ENCODE measurements at places on chromosomes 16 and 17.
A peak's percentile ranks its signal among the peaks of the same experiment; 100 is the strongest.

GRCh38 chr17:65495122-65496055 lies 66.1 kb downstream of the AXIN2 start:
- no peak for DNase-seq

DNA sequence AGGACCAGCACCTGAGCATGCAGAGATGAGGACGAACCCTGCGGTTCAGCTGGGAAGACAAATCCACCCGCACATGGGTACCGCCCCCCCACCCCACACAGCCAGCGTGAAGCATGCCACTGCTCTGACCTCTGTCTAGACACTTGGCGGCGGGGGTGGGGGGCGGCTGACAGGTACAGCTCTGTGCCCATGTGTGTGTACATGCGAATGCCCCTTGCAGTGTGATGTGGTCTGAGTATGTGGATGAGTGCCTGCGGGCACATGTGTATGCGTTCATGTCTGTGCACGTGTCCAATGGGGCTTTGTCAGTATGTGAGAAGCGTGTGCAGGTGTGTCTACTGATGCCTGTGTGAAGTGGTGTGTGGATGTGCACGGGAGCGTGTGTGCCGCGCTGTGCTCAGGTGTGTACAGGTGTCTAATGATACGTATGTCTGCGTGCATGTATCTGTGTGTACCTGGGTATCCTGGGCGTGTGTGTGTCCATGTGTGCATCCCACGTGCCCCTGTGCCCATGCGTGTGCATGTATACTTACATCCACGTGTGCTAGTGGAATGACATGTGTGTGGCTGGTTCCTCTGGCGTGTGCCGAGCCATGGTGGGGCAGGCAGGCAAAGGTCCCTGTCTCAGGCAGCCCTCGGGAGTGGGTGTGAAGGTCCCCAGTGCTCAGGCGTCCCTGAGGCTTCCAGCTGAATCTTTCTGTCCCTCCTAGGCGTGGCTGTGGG lies 636 bp upstream of the RAP1GAP2 start:
- no peak for DNase-seq

DNA sequence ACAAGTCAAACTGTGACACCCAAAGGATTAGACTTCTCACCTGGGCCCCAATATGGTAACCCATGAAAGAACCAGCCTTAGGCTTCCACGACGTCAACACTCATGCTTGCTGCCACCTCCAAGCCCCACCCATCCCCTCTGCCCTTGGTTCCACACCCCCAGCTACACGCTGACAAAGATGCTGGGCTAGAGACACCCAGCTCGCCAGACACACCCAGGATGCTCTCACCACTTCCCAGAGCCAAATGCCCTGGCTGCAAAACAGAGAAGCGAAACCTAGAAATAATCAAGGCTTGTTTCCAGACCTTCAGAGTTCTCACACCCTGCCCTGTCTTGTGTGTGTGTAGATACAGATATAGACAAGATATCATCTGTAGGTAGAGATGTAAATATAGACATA lies 26.0 kb upstream of the ADCY9 start:
- DNase-seq, result no peak

DNA sequence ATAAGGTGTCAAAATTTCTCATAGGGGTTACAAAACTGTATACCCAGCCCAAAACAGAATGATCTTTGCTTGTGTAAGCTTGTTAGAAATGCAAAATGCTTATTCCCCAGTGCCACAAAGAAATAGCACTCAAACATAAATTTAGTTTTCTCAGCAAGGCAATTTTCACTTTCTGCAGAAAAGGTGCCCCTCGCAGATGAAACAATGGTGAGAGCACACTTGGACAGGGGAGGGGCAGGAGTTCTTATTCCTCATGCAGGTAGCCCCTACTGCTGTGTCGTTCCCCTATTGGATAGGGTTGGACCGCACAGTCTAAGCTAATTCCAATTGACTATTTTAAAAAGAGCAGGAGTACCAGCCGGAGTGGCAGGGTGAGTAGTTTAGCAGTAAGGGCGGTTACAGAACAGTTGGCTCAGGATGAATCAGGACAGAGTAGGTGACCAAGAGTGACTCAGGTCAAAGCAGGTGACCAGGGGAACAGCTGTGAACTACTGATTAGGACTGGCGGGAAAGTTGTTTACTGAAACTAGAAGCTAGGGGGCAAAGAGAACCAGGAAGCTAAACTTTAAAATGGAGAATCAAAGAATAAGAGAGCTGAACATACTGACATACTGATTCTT lies 5.5 kb upstream of the LDHD start:
- no peak for DNase-seq

DNA sequence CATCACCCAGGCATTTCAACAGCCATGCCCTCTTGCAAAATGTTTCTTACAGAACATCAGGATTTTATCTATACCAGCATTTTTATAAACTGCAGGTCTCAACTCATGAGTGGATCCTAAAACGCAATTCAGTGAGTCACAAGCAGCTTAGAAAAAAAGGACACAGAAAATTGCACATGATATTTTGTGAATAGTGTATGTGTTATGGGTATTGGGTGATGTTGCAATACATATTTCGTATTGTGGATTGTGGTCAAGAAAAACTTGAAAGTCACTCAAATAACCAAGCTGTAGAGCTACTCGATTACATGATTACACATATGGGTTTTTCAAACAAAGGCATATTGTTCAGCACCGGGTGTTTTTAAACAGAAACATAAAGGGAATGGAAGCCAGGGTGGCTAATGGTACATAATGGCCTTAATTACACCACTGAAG lies 1.4 kb downstream of the WIPI1 start:
- DNase-seq, result peak; percentile 76

- peak; percentile 88 for DNase-seq
Measured at GRCh38 chr17:39979016-39979670, 1.5 kb upstream of the PSMD3 start.

GRCh38 chr17:7610641-7611040 lies 4.1 kb downstream of the FXR2 start:
- no peak for DNase-seq

GRCh38 chr16:54031107-54031760 lies 255.4 kb downstream of the IRX3 start:
- DNase-seq, result no peak

DNA sequence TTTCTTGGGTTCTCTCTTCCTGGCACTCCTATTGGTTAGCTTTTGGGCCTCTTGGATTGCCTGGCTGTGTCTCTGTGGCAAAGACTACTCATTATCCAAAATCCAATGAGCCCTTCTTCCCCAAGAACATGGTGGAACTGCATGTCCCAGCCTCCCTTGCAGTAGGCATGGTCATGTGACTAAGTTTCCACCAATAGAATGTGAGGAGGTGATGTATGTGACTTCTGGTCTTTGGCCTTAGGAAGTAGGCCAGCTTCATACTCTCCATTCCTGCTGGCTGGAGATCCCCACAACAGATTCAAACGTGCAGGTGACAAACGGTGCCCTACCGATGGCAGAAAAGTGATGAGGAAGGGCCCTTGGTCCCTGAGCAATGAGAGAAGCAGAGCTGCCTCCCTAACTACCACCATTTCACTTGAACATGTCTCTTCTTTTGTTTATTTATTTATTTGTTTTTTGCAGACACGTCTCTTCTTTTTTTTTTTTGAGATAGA lies 17.3 kb upstream of the SPN start:
- no peak for DNase-seq

DNA sequence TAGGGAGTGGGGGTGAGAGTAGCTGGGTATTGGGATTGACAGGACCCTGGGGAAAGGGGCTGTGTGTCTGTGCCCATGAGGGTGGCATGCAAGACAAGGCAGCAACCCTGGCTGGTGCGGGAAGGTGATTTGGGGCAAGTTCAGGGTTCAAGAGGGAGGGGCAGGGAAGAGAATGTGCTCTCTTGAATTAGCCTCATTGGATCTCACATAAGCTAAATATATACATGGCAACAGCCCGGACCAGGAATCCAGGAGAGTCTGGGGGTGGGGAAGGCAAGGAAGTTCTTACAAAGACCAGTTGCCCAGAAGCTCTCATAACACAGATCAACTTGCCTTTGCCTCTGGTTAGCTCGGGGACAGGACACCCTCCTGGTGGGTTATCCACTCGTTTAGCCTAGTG lies 73.3 kb downstream of the IRX3 start:
- no peak for DNase-seq

- no peak for DNase-seq
Measured at GRCh38 chr16:10817963-10818941, at the start of gene TVP23A. Gene TVP23A (minus strand): TSS chr16:10818794. CDS start chr16:10818493, 301 bp downstream.

- DNase-seq, result peak; percentile 57
Measured at GRCh38 chr17:16486373-16487250, 5.4 kb downstream of the LRRC75A start.

DNA sequence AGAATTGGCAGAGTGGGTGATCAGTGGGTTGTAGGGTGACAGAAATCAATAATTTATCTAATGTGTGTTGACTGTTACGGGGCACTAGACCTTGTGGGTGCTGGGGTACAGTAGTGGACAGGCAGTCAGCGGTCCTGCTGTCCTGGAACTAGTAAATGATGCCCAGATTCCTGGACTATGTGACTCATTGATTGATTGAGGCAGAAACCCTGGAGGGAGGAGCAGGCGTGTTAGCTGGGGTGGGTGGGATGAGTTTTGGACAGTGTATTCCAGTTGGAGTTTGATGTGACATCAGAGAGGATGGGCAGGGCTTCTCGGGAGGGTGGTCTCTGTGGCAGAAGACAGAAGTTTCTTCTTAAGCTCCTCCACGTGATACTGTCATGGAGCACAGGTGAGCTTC lies 24.4 kb downstream of the PRMT7 start:
- DNase-seq, result peak; percentile 6

GRCh38 chr17:67676305-67676704 lies 41.4 kb upstream of the NOL11 start:
- DNase-seq, result no peak

DNA sequence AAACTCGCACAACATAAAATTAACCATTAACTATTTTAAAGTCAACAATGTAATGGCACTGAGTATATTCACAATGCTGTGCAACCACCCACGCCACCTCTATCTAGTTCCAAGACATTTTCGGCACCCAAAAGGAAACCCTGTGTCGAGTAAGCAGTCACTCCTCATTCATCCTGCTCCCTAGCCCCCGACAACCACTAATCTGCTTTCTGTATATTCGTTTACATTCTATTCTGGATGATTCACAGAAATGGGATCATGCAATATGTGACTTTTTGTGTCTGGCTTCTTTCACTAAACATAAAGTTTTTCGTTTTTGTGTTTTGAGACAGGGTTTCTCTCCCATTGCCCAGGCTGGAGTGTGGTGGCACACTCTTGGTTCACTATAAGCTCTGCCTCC lies 42.2 kb upstream of the HAPSTR1 start:
- DNase-seq, result peak; percentile 91

DNA sequence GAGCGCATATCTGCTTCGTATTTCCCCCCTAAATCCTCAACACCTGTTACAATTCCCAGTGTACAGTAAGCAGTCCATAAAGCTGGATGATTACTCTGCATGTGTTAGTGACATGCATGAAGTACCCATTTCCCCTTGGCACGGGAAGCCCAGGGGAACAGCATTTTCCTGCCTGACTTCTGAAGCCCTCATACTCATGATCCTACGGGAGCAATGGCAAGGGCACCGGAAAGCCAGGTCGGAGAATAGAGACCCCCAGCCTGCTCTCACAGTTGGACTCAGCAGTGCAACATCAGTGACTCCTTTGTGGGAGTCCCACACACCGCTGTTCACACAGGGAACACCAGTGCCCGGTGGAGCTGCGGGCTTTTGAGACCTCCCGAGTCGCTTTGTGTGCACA lies 336.9 kb downstream of the CDH13 start:
- no peak for DNase-seq

DNA sequence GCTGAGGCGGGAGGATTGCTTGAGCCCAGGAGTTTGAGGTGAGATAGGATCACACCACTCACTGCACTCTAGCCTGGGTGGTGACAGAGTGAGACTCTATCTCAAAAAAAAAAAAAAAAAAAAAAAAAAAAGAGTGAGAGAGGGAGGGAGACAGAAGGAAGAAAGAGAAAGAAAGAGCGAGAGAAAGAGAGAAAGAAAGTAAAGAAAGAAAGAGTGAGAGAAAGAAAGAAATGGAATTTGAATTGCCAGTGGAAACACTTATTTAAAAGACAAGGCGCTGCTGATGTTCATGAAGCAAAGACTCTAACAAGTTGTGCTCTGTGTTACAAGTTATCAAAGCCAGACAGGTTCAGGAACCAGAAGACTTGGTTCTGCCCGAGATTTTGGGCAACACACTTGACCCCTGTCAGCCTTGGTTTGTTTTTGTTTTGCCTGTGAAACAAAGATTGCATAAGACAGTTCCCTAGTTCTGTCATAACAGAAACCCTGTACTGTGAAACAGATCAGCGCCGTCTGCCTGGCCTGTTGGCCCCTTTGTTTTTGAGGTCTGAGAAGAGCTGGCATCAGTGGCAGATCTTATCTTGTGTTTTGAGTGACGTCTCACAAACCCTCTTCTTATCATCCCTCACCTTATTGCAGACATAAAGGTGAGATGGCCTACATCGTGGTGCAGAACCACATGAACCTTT lies 55.4 kb upstream of the ENDOV start:
- DNase-seq, result no peak

- DNase-seq, result peak; percentile 33
Measured at GRCh38 chr17:4199818-4200402, 56.9 kb downstream of the CYB5D2 start.

DNA sequence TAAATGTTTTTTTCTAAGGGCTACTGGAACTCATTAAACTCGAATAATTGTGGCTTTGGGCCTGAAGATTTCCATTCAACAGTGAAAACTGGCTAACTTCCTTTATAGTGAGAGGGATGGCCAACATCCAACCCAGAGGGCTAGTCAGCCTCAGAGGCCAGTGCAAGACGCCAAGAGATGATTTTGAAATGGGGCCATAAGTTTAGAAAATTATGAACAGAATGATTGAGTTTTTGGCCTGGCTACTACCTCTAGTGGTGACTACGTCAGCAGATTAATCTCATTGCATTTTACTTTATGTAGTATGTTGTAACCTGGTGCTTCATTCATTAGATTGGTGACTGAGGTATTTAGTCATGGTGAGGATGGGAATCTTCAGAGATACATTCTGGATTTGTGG lies 28.4 kb downstream of the HAPSTR1 start:
- DNase-seq, result peak; percentile 96

DNA sequence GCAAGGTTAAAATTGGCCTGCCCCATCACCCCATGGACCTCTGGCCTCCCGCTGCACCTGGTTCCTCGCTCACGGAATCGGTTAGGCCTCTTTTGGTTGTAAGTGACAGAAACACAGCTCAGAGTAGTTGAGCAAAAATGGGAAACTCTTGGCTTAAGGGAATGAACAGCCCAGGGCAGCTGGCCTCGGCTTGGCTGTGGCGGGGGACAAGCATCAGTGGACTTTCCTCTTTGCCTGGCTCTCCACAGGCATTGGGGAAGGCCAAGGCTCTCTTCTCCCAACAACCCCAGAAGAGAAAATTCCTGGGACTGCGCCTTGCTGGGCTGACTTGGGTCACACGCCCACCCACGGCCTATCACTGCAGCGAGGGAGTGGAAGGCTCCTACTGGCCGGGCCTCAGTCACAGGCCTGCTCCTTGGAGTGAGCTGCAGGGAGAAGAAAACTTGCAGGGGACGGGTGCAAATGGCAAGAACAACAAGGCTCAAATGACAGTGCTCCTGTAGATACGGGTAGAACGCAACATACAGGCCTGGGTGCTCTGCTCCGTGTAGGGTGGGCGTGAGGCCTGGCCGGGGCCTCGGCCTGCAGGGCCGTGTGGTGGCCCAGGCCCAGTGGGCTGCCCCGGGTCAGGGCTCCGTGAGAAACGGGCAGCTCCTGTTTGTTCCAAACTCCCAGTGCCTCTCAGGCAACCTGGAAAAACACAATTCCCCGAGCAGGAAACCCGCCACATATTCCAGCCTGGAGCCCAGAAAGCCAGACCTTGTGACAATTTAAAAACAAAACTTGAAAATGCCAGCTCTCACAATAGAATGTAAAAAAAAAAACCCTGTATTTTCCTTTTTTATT lies 25.0 kb upstream of the ATP2A3 start:
- no peak for DNase-seq

Data from fibroblast of skin of abdomen (primary cell).